ENCODE measurements at places on chromosomes 11 and 22.

DNA sequence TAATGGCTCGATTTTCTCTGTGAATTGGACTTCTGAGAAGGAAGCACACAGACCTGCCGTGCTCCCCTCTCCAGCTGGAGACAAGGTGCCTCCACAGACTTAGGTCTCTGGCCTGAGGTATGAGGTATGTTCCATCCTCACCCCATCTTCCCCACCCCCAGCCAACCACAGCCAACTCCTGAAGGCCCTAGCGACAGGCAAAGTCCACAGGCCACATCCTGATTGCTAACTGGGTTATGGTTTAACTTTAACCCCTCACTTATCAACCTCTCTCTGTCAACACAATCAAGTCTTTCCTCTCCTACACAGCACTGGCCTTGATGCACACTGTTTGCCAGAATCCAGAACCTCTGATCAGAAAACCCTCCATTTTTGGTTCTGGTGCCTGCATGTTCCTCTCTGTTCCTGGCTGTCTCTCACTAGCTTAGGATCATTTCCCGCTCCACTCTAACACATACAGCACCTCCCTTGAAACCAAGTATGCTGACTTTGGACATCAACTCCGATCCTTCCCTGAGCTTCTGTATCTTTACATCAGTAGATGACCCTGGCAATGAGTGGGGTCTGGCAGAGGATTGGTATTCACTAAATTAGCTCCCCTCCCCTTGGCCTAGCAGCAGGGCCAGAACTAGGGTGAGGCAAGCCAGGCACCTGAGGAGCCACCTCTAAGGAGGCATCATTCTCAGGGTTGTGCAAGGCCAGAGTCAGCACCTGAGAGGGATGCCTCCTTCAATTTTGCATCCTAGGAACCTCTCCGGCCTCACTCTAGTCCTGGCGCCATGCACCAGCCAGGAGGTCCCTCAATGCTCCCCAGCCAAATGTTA lies 22.0 kb downstream of the JAML start:
- DNase-seq: peak; percentile 87

GRCh38 chr11:36030731-36031281 lies 86.9 kb downstream of the LDLRAD3 start:
- DNase-seq: no peak

GRCh38 chr11:126181939-126182730 lies 29.3 kb downstream of the RPUSD4 start:
- no peak for DNase-seq

DNA sequence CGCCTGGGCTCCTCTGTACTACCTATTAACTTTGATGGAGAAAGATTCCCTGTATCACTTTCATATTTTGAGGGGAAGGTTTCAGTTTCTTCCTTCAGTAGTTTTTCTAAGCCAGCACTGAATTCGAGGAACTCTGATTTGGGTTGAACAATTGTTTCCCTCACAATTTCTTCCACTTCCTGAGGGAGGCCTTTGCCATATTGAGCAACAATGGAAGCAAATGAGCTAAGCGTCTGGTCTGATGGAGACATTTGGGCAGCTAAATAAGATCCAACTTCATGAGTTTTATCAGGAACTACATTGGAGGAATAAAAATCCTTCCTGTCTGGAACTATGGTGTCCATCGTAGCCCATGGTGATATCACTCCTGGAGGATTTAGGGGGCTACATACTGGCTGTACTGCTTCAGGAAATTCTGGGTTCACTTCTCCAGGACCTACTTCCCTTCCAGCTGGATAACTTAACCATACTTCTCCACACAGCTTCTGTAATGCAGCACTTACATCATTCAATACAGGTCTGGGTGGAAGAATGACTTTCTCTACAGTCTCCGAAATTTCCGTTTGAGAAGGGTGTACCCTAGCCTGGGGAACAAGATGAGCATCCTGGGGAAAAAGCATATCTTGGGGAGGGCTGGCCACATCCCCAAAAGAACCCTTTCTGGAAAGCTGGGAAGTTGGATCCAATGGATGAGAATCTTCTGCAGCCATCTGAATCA lies 38.9 kb upstream of the CCDC89 start:
- DNase-seq: no peak

GRCh38 chr11:70703141-70704064 lies 305.1 kb downstream of the CTTN start:
- DNase-seq: no peak

- no peak for DNase-seq
Observed at GRCh38 chr11:72732329-72732728, 19.9 kb downstream of the ARAP1 start.

DNA sequence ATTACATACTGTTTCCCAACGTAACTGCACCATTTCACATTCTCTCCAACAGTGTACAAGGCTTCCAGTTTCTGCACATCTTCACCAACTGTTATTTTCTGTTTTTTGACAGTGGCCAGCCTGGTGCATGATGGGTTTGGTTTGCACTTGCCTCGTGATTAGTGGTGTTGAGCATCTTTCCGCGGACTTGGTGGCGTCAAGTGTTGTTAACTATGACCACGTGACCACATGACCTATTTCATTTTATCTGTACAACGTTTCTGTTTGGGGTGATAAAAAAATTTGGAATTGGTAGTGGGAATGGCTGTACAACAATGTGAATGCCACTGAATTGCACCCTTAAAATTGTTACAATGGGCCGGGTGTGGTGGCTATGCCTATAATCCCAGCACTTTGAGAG lies 2.5 kb upstream of the YPEL1 start:
- no peak for DNase-seq

GRCh38 chr11:10293423-10294289 lies at the start of gene SBF2:
Gene SBF2 (minus strand): TSS chr11:10294219. CDS start chr11:10294069, 150 bp downstream.
- peak; percentile 74 for DNase-seq

- DNase-seq: no peak
Observed at GRCh38 chr11:95791709-95792033, 1.4 kb downstream of the CEP57 start.

DNA sequence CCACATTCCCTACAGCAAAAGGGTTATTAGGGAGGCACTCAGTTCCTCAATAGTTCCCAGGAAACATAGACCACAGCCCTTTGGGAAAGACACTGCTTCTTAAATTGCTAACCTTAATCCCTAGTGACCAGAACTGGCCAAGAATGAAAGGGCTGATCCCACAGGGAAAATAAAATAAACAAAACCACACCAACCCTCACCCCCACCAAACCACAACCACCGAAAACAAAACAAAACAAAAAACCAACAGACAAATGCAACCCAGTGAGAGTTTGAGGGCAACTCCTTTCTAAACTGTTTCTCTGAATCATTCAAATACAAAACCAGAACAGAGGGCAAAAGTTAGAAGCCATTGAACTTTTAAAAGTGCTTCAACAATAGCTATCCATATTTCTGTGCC lies 57.2 kb downstream of the NAV2 start:
- no peak for DNase-seq

GRCh38 chr11:2775626-2776350 lies 76.0 kb upstream of the KCNQ1OT1 start:
- peak; percentile 4 for DNase-seq

DNA sequence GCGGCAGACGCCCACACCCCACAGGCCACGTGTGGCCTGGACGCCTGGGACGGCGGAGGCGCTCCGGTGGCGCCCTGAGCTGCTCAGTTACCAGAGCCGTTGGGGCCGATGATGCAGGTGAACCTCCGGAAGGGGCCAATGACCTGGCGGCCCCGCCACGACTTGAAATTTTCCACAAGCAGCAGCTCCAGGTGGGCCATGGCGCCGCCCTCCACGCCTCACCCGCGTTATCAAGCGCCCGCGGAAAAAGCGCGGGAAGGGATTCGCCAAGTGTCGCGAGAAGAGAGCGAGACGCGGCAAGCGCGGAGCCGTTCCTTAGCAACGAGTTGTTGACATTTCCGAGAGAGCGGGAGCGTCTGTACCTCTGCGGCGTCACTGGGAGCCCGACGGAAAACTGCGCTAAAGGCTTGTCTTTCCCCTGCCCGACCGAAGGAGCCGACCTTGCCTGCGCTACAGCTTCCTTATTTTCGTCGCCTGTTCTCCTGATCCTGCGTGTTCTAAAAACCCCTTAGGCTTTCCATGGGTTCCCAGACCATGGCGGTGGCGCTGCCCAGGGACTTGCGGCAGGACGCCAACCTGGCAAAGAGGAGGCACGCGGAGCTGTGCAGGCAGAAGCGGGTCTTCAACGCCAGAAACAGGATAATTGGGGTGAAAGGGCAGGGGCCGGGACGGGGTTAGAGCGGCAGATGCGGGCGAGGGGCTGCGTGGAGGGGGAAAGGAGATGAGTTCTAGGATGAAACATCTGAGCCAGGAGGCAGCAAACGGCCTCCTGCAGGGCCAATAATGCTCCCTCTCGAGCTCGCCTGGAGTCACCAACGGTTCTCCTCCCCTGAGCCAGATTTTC lies at the start of the genes RIBC2 and SMC1B:
Gene RIBC2 (plus strand): TSS at position 326 of the 844 bp plus-strand sequence. CDS start 194 bp downstream, at position 520.
Gene SMC1B (minus strand): TSS at position 232 of the 844 bp plus-strand sequence. CDS start 32 bp downstream, at position 200.
- DNase-seq: peak; percentile 90

GRCh38 chr11:73019449-73019848 lies 122.7 kb downstream of the FCHSD2 start:
- DNase-seq: no peak

DNA sequence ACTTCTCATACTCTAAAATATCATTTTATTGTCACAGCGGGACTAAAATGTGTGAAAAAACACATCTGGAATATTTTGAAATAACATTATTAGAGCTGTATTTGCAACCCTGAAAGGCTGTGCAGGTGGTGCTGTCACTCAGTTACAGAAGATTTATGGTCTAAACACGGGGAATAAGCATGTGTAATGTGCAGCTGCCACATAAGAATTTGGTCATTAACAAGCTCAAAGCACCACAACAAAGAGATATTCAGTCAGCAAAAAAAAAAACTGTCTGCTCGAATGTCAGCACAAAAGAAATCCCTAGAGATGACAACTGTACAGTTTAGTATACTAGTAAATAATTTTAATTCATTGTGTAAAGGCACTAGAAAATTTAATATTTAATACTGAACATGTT lies 31.3 kb downstream of the TMEM123 start:
- no peak for DNase-seq

DNA sequence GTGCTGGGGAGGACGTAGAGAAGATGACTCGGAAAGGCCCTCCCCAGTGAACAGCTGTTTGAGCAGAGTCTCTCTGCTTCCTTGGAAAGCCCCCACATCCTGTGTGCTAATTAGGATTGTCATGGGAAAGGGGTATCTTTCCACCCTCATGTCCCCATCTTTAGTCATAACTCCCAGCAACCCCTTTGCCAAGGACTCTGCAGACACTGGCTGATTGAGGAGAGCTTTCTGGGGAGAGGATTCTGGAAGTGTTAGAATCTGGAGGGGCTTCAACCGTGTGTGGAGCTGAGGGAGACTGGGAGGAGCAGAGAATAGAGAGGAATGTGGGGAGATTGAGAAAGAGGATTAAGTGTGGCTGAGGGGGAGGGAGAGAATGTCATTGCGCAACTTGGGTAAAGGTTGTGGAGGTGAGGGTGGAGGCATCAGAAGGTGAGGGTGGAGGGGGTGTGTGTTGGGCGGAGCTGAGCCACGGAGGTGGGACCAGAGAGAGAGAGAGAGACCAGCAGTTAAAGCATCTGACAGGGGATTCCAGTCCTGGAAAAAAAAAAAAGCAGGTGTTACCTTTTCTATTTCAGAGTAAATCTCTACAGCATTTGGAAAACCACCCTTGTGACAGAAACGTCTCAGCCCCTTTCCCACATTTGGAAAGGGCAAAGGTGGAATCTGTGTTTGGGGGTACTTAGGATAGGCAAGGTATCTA lies 2.2 kb downstream of the DTX4 start:
- DNase-seq: no peak

- DNase-seq: no peak
Observed at GRCh38 chr22:19887256-19887985, 32.7 kb upstream of the GNB1L start.

- no peak for DNase-seq
Observed at GRCh38 chr11:60924906-60925853, 920 bp downstream of the TMEM132A start.

DNA sequence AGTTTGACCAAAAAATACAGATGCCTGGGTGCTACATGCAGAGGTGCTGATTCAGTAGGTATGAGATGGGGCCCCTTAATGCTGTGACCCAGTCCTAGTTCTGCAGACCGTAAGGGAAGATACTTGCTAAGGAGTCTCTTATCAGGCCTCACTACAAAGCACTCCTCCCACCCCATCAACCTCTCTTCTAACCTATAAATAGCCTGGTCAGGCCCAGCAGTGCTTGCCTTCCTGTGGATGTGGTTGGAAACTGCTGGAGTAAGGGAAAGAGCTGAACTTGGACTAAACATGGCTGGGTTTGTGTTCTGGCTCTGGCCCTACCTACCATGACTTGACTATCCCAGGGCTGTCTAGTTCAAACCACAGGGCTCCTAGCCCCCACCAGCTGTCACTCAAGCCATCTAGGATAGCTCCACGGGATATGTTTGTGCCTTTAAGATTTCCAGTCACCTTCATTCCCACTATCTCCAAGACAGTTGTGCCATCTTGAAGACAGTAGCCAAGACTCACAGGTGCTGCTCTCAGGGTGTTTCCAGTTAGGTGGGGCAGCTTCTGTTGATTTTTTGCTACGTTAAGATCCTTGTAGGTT lies 9.5 kb upstream of the DKK3 start:
- DNase-seq: no peak

GRCh38 chr11:62108017-62108750 lies 15.6 kb upstream of the INCENP start:
- peak; percentile 66 for DNase-seq

GRCh38 chr11:134997652-134998320 lies 585.7 kb upstream of the B3GAT1 start:
- no peak for DNase-seq

GRCh38 chr11:132450631-132451030 lies 1080.2 kb downstream of the NTM start:
- no peak for DNase-seq

DNA sequence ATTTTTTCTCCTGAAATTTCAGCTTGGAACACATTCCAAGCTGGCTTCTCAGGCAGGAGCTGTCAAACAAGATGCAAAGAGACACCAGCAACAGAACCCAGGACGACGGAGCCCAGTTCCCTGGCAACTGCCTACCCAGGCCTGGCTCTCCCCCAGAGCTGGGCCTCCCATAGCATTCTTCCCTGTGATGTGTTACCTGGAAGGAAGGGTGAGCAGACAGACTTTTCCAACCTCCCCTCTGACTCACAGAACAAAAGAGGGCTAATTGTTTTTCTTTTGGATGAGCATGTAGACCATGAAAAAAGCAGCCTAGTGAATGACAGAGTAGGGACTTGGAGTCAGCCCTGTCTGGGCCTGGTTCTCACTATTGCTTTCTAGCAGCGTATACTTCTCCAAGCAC lies 55.3 kb upstream of the BMAL1 start:
- no peak for DNase-seq

DNA sequence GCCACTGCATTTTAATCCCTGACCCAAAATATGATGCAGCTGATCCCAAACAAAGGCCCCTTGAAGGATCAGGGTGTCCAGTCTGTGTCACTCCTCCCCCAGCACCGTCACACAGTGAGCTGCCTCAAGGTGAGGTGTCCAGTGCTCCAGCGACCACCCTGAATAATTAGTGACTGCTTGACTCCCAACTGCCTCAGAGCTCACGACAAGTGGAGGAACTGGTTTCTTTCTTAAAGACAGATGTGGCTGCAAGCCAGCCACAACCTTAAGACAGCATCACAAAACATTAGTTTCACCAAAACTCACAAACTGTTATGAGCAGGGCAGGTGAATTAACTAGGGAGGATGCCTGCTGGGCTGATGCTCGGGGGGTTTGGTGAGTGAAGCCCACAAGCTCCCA lies 74.6 kb downstream of the PIWIL3 start:
- no peak for DNase-seq

Data from activated CD4-positive, alpha-beta T cell treated with anti-CD3 and anti-CD28 coated beads, Interleukin-2, amount 10 ng/mL, durations not matched to agents 7 days and 5 days (primary cell).